ENCODE measurements at places on chromosomes 13 and 19.

GRCh38 chr13:37986811-37987210 is 117.2 kb upstream of the TRPC4 start:
- DNase-seq = no peak

- DNase-seq = no peak
Observed at GRCh38 chr19:15093001-15093400, 11.0 kb downstream of the OR1I1 start.

GRCh38 chr19:31959527-31960018 is 385.8 kb upstream of the ZNF507 start:
- DNase-seq = no peak

GRCh38 chr19:38616265-38616664 is 1.5 kb downstream of the MAP4K1 start:
- no peak for DNase-seq

- no peak for DNase-seq
Observed at GRCh38 chr13:93462151-93462550, 235.5 kb downstream of the GPC6 start.

DNA sequence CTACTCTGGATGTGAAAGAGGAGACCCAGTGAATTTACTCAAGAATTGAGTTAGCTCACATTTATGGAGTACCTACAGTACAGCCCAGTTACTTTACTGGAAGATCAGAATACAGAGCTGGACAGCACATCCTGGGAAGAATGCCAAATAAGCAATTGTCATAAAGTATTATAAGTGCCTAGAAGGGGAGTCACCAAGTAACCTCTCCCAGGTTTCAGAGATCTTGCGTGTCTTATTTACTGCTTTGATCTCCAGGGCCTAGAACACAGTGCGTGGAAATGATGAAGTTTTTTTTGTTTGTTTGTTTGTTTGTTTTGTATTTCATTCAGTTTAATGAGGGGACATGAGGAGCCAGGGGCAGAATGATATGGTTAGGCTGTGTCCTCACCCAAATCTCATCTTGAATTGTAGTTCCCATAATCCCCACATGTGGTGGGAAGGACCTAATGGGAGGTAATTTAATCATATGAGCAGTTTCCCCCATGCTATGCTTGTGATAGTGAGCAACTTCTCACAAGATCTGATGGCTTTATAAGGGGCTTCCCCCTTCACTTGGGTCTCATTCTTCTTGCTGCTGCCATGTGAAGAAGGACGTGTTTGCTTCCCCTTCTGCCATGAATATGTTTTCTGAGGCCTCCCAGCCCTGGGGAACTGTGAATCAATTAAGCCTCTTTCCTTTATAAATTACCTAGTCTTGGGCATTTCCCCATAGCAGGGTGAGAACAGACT is 5.2 kb downstream of the GARRE1 start:
- DNase-seq = no peak

- DNase-seq = no peak
Observed at GRCh38 chr13:46587807-46588418, 34.9 kb downstream of the LRCH1 start.

DNA sequence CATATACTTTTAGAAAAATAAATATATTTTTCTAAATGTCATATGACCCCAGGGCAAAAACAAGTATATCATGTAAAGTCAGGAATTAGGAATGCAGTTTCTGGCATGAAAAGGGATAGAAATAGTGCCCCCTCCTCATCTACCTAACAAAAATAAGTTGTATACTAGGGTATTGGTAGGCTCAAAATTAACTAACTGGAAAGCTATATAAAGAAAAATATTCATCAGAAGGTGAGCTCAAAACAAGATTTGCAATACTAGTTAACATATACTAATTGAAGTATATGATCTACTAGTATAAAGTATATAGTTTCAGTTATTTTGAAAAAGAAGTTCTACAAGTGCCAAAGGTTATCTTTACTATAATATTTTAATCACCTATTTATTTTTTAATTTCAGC is 200.2 kb downstream of the GPC5 start:
- no peak for DNase-seq

- no peak for DNase-seq
Observed at GRCh38 chr13:112636401-112636975, 48.5 kb upstream of the TUBGCP3 start.

DNA sequence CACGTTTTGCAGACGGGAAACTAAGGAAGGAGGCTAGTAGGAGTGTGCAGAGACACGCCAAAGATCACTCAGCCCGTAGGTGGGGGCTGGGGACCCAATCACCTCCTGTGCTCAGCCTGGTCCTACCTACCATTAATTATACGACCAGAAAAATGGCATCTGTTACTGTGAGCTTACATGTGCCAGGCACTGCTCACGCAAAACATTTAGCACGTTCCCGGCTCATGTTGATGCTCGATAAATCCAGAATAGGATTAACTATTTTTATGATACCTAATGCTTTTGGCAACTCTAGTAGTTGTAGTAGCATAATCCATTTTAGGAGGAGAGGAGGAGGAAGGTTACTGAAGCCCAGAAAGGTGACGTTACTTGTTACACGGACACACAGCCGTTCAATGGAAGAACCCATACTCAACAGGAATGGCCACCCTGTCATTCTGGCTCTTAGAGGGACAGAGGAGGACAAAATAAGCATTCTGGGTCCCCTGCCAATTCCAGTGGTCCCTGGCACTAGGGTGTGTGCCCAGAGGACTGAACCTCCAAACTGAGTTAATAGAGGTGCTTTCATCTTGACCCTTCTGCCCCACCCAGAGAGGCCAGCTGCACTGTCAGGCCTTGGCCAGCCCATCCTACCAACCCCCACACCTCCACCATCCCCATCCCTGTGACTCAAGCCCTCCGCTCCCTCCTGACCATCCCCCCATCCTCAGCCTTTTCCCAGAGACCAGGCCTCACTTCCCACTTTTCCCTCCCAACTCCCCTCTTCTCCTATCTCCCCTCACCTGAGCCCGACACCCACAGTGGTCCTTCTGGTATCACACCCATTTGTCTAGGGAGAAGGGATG is 5.0 kb upstream of the EML2 start:
- no peak for DNase-seq

DNA sequence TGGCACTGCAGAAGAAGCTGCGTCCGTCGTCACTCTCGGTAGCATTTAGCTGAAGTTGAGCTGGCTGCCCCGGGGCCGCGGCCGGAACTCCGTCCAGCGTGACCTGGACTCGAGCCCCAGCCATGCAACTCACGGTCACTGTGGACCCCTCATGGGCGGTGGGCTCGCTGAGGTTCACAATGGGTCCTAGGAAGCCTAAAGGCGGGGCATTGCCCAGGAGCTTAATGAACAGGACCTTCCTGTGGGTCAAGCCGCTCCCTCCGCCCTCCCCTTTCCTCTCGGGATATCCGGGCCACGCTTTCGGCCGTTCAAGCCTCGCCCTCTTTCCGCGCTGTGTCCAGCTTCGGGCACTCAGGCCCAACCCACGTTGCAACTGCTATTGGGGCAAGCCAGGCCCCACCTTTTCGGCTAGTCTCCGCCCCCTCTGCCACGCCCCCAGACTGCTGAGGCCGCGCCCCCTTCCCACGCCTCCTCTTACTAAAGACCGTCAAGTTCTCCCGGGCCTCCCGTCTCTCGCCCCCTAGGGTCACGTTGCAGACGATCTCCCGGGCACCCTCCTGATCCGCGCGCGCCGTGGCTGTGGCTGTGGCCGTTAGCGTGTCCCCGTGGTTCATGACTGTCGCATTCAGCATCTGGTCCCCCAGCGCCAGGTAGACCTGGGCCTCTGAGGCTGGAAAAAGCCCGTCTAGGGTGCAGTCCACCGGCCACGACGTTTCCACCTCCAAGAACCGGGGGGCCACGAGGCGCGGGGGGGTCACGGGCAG is 1.4 kb upstream of the RAVER1 start:
- DNase-seq = no peak

DNA sequence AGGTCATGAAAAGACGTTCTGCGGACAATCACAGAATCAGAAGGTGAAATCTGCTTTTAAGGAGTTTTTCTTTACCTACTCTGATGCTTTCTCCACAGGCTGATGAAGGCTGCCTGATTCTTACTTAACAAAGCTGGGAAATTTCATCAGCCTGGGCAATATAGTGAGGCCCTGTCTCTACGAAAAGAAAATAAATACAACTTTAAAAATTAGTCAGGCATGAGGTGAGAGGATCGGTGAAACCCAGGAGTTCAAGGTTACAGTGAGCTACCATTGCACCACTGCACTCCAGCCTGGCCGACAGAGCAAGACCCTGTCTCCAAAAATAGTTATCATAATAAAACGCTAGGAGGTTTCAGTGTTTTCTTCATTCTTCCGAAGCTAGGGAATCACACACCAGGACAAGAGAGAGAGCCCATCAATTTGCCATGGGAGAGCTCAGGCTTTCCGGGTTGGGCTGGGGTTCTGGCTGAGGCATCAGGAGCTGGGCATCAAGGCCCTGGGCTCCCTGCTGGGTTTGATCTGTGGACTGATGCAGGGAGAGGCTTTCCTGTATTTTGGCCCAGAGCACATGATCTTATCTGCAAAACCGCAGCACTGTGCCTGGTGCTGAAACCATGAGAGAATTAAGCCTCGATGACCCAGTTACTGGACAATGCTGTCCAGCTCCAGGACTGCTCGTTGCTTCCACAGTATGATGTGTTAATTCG is 25.1 kb upstream of the CEBPG start:
- DNase-seq = no peak

DNA sequence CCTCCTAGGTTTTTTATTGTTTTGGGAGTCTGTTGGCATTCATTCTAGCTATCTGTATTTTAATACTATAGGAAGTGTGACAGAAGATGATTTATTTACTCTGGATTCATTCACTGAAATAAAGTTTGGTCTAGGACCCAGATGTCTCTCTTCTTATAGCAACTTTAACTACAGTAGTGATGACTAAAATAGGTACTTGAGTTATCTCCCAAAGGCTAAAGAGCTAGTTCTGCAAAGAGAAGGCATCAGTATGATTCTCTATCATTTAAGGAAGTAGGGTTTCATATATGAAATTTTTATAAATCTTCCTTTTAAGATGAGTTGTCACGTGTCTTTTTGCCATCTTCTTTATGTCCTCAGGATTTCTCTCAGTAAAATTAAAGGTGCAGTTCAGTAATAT is 507.4 kb downstream of the KCTD12 start:
- DNase-seq = no peak

GRCh38 chr19:6577476-6578125 is 13.3 kb downstream of the CD70 start:
- DNase-seq = no peak

DNA sequence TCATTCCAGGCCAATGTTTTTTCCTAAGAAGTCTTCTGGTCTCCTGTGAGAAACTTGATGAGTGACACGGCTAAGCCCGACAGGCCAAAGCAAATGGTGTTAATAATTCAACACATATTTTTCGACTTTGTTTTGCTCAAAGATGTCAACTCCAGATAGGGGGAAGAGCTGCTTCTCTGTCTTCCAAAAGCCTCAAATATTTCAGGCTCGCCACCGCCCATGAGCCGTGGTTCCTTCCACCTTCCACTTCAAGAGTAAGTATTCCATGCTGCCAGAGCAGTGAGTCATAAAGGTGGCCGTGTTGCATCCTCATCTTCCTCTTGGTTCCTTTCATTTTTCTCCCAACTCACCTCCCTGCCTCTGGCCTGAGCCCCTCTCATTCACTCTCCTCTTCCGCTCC is 272.6 kb downstream of the EFNB2 start:
- no peak for DNase-seq

DNA sequence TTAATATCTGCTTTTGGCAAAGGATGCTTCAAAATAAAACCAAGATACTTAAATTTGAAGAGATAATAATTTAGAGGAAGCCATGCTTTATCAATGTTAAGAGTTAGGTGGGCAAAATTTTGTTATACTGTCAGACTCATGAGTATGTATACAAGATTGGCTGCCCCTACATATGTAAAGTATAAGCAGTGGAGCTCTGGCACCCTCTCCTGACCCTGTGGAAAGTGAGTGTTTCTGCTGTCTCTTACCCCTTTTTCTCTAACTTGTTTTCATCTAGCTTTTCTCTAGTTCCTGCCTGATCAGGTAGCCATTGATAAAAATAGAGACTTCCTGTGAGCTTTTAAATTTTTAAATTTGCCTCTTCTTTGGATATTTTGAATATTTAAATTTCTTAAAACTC is 710.9 kb upstream of the SPRY2 start:
- DNase-seq = no peak

DNA sequence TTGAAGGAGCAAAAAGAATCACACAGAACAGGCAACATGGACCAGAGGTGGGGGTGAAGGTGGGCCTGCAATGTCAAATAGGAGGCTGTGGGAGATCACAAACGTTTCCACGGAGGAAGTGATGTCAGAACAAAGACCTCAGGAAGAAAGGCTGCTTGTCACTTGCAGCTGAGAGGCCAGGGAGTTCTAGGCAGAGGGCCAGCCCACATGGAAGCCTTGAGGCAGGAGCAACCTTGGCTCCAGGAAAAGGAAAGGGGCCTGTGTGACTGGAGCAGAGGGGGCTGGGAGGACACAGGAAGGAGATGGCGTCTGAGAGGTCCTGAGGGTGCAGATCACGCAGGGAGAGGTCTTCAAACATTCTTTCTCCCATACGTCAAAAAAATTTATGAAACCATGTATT is 16.3 kb downstream of the ZNF160 start:
- DNase-seq = no peak

DNA sequence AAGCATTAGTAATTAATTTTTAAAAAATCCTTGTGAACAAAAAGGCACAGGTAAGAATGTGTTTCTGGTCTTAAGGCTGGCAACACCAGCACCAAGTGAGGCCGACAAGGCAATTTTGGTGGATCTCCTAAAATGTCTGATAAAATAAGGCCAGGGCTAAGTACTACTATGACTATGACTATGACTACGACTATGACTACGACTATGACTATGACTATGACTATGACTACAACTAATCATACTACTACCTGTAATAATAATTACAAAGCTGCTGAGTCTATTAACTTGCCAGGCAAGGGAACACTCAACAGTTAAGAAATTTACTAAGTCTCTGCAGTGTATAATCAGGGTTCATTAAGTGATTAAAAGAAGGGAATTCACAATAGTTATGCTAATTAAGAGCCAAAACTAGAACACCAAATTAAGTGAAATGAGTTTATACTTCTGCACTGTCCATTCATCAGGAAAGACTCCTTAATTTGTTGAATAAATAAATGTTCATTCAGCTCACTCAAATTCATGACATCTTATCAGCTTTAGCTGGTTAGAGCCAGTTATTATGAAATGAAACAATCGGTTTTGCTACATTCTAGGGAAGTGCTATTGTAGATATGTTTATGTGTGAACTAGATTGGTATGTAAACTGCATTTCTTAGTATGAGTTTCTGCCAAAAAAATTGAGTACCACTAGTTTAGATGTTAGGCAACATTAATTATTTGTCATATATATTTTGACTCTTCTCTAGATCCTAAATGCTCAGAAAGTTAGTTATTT is 1626.2 kb upstream of the PCDH20 start:
- DNase-seq = no peak

GRCh38 chr13:45195421-45195820 is 5.4 kb downstream of the KCTD4 start:
- no peak for DNase-seq
